Muscle of leg (tissue), 16 donors: ENCODE measurements at places on chromosomes 16 and 17. TPM values are rescaled to one million over a fixed set of nuclear protein-coding genes. Genes with fewer than 3 reads are reported as not detected.

The IL34 gene
- polyA plus RNA-seq = 8.1 TPM

The PRSS27 gene
- 1.7 TPM for polyA plus RNA-seq

The AURKB gene
- polyA plus RNA-seq = 20.3 TPM

The SEZ6L2 gene
- 8.4 TPM for polyA plus RNA-seq

The CD300H gene
- 0.27 TPM for polyA plus RNA-seq

The BRIP1 gene
- 4.6 TPM for polyA plus RNA-seq

The PRAC1 gene
- polyA plus RNA-seq = not detected

The NOD2 gene
- 1.9 TPM for polyA plus RNA-seq

The TEKT3 gene
- polyA plus RNA-seq = 1.0 TPM

The CA10 gene
- polyA plus RNA-seq = 6.9 TPM

The TMEM235 gene
- polyA plus RNA-seq = 0.14 TPM

The EXOC3L1 gene
- 13.2 TPM for polyA plus RNA-seq

The TACO1 gene
- 18.6 TPM for polyA plus RNA-seq

The SMTNL2 gene
- polyA plus RNA-seq = 134 TPM

The DUXB gene
- not detected for polyA plus RNA-seq

The AOC2 gene
- 0.98 TPM for polyA plus RNA-seq

The PPM1D gene
- 10.0 TPM for polyA plus RNA-seq

The BCO1 gene
- polyA plus RNA-seq = not detected
